ENCODE measurements at places on chromosomes 7 and 10.

- peak; percentile 68 for DNase-seq
- peaks cover 6% of the 10 kb centered on the region for H3K4me1 ChIP-seq
- no peak overlapping the region for H3K4me3 ChIP-seq
- no peaks in the 10 kb centered on the region for H3K36me3 ChIP-seq
- H3K27me3 ChIP-seq: no peaks in the 10 kb centered on the region
Measured at GRCh38 chr10:30413996-30414576, 19.9 kb upstream of the MAP3K8 start.

GRCh38 chr7:79761876-79762429 is 308.5 kb upstream of the MAGI2 start:
- DNase-seq: no peak
- no peak overlapping the region for H3K27ac ChIP-seq
- no peaks in the 10 kb centered on the region for H3K27me3 ChIP-seq
- H3K4me1 ChIP-seq: no peaks in the 10 kb centered on the region
- no peak overlapping the region for H3K4me3 ChIP-seq

DNA sequence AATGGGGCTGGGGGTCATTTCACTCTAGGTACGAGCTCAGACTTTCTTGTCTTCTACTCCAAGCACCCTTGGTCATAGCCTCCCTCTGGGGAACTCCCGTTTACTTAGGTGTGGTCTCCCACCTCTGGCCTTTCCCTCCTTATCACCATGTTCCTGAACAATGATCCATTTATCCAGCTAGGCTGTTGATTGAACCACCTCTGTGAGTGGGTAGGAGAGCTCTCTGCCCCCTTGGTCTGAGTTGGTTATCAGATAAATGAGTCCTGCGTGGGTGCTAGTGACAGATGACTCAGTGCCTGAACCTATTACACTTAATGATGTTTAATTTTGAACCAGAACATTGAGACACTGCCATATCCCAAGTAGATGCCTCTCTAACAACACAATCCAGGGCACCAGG is 9.4 kb downstream of the BLNK start:
- H3K27ac ChIP-seq: no peak overlapping the region
- no peak for DNase-seq
- H3K36me3 ChIP-seq: no peaks in the 10 kb centered on the region
- no peak overlapping the region for H3K4me3 ChIP-seq
- no peaks in the 10 kb centered on the region for H3K4me1 ChIP-seq
- H3K27me3 ChIP-seq: no peaks in the 10 kb centered on the region

- no peak for DNase-seq
- no peaks in the 10 kb centered on the region for H3K27me3 ChIP-seq
- peaks cover 10% of the 10 kb centered on the region for H3K4me1 ChIP-seq
- no peaks in the 10 kb centered on the region for H3K36me3 ChIP-seq
- H3K4me3 ChIP-seq: no peak overlapping the region
Measured at GRCh38 chr10:109914966-109915365, 8.3 kb downstream of the XPNPEP1 start.

- no peaks in the 10 kb centered on the region for H3K4me1 ChIP-seq
- H3K4me3 ChIP-seq: no peak overlapping the region
- no peak for DNase-seq
- H3K27me3 ChIP-seq: no peaks in the 10 kb centered on the region
Measured at GRCh38 chr7:127967281-127967680, 64.0 kb downstream of the LRRC4 start.

DNA sequence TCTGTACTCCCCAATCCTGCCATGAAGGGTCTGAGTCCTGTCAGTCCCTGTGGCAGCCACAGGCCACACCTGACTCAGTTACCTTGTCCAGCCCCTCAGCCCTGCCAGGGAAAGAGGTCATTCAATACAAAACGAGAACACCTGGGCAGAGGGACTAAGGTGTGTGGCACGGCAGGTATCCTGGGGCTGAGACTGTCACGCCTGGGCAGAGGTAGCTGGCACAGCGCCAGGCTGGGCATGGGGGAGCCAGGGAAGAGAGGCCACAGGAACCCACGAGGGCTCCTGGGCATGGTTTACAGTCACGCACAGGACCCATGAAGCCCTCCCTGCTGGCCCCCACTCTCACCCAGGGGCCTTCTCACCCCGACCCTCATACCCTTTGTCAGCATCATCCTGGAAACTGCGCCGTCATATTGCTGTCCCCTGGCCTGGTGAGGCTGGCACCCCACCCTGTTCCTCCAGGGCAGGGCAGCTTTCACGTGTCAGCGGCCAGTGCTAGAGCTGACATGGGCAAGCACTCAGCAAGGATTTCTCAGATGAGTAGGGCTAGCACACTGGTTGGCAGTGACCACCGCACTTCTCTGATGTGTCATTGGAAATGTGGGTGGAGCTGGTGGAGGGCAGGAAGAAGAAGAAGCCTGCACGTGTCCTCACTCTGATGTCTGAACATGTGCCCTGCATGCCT is 42.7 kb downstream of the LRRC18 start:
- no peak overlapping the region for H3K4me3 ChIP-seq
- no peaks in the 10 kb centered on the region for H3K4me1 ChIP-seq
- no peak for DNase-seq

DNA sequence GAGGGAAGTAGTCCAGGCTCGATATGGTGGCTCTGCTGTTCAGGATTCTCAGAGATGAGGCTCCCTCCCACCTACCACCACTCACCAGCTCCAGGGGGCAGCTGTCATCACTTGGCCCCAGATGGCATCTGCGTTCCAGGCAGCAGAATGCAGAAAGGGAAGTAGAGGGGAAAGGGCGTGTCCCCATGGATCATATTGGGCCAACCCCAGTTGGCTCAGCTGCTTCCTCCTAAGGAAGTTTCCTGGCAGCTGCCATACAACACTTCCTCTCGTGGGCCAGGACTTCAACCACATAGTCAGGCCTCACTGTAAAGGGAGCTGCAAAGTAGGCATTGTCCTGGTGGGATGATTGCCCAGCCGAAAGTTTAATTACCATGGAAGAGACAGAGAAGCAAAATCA is 1.6 kb upstream of the TEX36 start:
- no peaks in the 10 kb centered on the region for H3K4me1 ChIP-seq
- no peak overlapping the region for H3K4me3 ChIP-seq
- H3K27ac ChIP-seq: no peak overlapping the region

DNA sequence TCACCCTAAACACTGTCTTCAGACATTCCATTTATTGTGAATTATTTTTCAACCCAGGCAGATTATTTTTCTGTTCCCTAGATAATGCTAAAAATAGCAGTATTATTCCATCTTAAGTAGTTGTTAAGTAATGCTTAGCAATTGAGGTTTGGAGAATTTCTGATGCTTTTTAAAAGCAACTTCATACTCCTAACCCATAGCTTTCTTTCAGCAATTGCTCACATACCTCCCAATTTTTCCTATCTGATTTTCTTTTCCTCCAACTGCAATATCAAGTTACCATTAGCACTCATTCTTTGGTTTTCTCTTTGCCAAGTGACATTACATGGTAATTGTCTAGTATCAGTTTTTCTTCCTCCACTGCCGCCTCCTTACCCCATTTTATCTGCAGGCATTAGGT is 104.7 kb downstream of the GPR85 start:
- no peak overlapping the region for H3K27ac ChIP-seq
- no peaks in the 10 kb centered on the region for H3K36me3 ChIP-seq
- no peaks in the 10 kb centered on the region for H3K4me1 ChIP-seq
- H3K4me3 ChIP-seq: no peak overlapping the region
- no peaks in the 10 kb centered on the region for H3K27me3 ChIP-seq
- no peak for DNase-seq

Measured in GM23338 (cell line).